ENCODE measurements at places on chromosomes 5 and 9.

GRCh38 chr5:142878638-142879037 lies 108.5 kb downstream of the ARHGAP26 start:
- DNase-seq = no peak

DNA sequence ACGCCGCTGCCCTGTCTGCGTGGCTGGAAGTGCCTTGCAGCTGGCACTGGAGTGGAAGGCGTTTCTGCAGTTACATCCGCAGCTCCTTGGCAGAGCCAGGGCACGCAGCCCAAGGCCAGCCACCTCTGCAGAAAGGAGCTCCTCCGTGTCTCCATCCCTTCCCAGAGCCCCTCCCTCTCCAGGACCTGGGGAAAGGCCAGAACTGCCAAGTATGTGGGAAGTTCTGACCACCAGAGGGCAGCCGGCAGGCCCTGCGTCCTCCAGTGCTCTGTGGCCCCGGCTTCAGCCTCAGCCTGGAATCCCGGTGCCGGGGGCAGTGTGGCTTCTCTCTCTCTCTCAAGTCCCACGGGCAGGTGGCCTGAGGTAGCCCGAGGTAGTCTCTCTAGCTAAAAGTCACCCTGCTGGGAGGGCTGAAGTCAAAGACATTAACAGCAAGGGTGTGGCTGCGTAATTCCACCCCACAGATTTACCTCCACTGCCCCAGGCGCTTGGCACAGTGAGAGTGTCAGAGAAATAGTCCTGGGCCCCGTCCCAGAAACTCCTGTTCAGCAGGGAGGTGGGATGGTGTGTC lies 101.7 kb upstream of the FCN2 start:
- DNase-seq = no peak

DNA sequence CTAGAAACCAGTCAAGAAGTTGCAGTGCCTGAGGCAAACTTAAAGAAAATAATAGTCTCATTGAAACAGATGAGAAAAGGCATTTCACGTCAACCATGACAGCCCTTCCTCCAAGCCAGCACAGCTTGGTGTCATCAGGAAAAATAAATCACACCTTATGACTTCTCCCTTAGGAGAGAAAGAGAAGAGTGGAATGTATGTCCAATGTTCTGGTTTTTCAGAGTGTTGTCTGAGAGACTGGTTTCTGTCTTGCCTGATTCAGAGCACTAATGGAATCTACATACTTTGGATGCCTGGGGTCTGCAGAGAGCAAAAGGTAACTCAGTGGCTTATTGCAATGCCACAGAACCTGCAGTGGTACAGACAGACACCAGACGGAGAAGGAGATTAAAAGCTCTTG lies 105.5 kb upstream of the PDE4D start:
- DNase-seq = no peak

DNA sequence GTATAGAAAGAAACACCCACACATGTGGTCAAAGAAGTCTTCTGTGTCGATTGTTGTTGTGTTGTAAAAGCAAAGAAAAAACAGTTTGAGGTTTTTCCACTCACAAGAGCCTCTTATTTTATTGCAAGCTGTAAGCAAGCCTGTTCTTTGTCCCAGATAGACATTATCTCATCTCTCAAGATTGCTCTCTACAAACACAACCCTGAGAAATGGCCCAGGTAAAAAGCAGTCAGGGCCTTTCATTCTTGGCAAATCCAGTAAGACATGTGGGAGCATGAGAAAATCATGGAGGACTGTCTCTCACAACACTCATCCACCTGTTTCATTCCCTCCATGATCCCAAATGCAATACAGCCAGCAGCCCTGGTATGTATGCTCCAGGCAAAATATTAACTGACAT lies 286.6 kb upstream of the POU5F2 start:
- no peak for DNase-seq

DNA sequence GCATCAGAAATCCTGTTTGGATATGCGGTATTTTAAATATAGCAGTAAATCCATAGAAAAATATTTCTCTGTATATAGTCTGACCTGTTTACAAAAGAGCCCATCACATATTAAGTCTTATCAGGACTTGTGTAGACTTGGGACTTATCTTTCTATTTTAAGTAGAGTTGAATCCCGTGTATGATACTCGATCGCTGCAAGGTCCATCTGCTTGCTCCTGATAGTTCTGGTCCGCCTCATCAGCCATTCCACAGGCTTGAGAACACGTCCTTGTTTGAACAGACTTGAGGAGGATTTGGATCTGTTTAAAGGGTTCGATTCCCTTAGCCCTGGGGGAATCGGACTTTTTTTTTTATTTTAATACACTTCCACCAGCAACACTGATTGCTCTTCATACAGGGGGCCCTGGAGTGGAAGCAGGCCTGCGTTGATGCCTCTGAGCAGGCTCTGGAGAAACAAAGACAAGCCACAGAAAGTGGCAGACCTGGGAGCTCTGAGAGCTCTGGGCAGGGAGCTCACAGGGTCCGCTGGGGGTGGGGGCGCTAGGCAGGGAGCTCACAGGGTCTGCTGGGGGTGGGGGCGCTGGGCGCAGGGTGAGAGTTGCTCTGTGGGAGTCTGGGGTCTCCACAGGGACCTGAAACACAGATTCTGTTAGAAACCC lies 112.2 kb downstream of the MVB12B start:
- DNase-seq = no peak

- no peak for DNase-seq
These were observed 564.3 kb upstream of the ZNF608 start for GRCh38 chr5:125310749-125311148.

DNA sequence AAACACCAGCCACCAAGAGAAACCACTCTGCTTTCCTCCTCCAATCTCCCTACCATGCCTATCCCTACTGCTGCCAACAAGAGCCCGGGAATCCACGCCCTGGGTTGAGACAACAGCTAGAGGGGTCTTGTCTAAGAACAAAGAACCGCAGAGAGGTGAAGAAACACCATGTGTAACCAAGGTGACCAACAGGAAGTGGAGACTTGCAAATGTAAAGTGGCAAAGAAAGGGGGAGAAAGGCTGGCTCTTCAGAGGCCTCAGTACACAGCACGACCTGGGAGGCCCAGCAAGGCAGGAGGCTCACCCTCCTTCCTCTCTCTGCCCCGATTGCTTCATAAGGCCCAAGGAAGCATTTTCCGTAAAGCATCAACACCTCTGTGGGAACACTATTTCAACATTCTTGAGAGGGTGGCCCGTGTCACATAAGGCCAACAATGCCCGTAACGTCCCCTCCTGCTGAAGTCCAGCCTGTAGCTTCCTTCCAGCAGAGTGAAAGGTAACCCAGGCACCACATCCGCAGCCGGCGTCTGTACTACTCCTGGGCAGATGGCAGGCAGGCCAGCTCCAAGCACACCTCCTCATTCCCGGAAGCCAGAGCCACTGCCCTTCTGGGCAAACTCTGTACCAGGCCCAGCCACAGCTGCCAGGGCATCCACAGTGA lies 18.3 kb downstream of the CCNJL start:
- DNase-seq = no peak

DNA sequence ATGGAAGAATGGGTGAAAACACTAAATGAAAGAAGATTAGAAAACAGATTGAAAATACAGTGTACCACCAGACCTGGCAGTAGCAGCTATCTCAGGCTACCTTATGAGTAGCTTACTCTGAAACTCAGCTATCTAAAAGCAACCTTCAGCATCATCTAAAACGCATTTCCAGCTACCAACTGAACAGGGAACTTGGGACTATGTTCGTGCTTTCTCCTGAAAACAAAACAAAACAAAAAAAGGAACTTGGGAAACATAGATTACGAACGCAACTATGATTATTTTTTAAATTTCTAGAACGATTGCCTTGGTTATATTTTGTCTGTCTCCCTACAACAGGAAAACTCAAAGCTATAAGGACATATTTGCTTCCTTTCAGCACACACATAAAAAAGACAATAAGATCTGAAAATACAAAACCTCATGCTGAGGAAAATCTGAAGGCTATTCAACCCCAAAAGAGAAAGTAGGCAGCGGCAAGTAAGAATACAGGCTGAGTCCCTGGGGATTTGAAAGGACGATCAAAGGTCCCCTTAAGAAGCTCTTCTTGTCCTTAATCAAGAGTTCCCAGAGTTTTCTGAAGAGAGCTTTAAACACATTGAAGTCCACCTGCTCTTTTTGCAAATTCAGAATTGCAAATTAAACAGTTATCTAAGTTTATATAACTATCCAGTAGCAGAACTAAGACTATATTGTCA lies 53.4 kb downstream of the OR2K2 start:
- no peak for DNase-seq

GRCh38 chr9:4334410-4334813 lies 34.5 kb upstream of the GLIS3 start:
- no peak for DNase-seq

- DNase-seq = peak; percentile 73
These were observed 28.8 kb upstream of the TNFAIP8 start for GRCh38 chr5:119327018-119327417.

DNA sequence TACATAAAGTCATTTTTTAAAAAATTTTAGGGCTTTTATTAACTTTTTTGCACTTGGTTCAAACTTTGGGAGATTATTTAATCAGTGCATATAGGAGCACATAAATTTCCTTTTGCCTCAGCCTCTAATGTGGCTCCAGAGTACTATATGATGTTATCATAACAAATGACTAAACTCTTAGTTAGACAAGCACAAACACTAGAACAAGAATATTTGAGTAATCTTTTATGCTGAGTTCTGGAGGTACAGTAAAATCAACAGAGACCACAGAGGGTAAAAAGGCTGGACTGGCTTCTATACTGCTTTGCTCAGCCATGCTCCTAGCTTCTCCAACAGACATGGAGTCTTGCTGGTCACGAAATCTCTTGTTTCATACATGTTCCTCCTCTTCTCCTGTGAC lies 52.5 kb upstream of the SGCD start:
- no peak for DNase-seq
